Stimulated activated CD4-positive, alpha-beta T cell treated with anti-CD3 and anti-CD28 coated beads, Interleukin-2, amount 100 ng/mL, for 4 hours (primary cell): ENCODE measurements at places on chromosomes 3 and 15.
A peak's percentile ranks its signal among the peaks of the same experiment; 100 is the strongest.

DNA sequence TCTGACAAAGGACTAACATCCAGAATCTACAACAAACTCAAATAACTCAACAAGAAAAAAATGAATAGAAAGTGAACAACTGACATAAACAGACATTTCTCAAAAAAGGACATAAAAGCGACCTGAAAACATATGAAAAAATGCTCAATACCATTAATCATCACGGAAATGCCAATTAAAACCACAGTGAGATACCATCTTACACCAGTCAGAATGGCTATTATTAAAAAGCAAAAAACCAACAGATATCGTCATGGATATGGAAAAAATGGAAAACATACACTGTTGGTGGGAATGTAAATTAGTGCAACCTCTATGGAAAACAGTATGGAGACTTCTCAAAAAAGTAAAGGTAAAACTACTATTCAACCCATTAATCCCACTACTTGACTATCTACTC, 53.3 kb downstream of the ZNF385D start:
- DNase-seq: no peak

DNA sequence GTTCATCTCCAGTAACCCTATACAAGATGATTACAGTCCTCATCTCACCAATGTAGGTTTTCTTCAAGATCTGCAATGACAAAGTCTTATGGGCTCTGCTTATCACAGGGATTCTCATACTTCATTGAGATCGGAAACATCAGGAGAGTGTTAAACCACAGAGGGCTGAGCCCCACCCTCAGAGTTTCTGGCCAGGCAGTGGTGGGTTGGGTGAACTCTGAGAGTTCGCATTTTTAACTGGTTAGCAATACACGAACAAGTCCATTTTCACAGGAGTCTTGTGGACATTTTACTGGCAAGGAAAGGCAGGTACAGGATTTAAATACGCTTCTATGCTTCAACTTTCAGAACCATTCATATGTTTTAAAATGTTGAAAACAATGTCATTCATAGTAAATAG, 366.7 kb upstream of the ROBO2 start:
- DNase-seq: no peak

DNA sequence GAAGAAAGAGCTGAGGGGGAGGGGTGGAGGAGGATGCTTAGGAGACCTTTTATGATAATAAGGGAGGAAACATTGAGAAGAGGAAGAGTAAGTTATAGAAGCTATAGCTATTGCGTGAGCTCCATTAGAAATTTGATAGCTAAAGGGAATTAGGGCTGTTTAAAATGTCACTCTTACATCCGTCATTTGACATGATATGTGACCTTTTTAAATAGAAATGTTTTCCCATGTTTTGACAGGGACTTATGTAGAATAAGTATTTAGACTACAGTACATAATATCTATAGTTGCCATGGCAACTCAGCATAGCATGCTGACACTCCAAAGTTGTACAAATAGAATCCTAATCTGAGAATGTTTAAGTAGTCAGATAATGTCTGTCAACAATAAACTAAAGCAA, 19.2 kb downstream of the RAD51 start:
- DNase-seq: no peak

- DNase-seq: no peak
Observed at GRCh38 chr15:72856549-72857040, 73.0 kb upstream of the ADPGK start.

DNA sequence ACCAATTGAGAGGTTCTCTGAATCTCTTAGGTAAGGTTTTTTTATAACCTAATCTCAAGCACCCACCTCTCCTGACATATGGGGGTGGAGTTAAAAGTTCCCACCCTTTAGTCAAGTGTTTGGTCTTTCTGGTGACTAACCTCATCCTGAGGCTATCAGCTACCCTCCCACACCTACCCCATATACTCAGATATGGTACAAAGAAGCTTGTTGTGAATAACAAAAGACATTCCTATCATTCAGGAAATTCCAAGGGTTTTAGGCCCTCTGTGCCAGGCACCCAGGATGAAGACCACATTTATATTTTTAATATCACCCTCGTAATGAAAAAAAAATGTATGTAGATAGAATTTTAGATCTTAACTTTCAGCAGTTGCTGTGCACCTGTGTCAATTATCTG, 9.0 kb downstream of the CHMP2B start:
- no peak for DNase-seq

DNA sequence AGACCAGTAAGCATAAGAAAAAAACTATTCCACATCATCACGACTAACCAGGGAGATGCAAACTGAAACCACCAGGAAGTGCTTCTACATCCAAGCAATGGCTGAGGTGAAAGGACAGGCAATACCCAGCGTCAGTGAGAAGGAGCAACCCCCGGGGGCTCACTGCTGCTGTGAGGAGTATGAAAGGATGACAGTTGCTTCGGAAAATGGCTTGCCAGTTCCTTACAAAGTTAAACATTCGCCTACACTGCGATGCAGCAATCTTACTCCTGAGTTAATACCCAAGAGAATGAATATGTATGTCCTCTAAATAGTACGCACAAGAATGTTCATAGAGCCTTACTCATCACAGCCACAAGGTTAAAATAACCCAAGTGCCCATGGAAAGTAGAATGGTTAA, 13.3 kb upstream of the PLXNA1 start:
- DNase-seq: no peak

- no peak for DNase-seq
Observed at GRCh38 chr3:102092617-102093466, 243.5 kb downstream of the NFKBIZ start.

GRCh38 chr15:77629070-77630030, 3.4 kb downstream of the LINGO1 start:
- DNase-seq: no peak

- DNase-seq: no peak
Observed at GRCh38 chr15:101521069-101521468, 31.6 kb upstream of the PCSK6 start.

GRCh38 chr3:106276755-106277612, 408.2 kb upstream of the CBLB start:
- no peak for DNase-seq

GRCh38 chr15:51647128-51647562, 24.6 kb upstream of the DMXL2 start:
- DNase-seq: no peak

GRCh38 chr3:130725746-130726145, 20.9 kb downstream of the PIK3R4 start:
- no peak for DNase-seq

GRCh38 chr3:42547401-42547945, 34.3 kb downstream of the SEC22C start:
- DNase-seq: peak; percentile 42

GRCh38 chr3:189108735-189109134, 63.0 kb upstream of the TPRG1 start:
- no peak for DNase-seq

GRCh38 chr3:112303764-112304325, 9.8 kb upstream of the SLC9C1 start:
- no peak for DNase-seq

DNA sequence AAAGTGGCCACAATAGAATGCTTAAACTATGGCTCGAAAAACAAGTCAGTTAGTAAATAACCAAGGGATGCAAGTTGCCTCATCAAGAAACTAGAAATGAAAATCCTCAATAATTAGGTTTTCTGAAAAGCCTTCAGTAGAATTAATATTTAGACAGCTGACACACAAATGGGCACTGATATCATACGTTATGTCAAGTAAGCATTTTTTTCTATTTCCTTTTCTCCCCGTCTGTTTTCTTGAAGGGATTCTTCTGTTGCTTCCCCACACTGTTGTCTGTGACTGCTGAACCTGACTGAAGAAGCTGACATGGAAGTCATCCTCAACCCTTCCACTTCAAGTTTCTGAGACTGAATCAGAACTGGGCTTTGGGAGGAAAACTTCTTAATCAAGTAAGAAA, 151.8 kb upstream of the CADM2 start:
- no peak for DNase-seq

DNA sequence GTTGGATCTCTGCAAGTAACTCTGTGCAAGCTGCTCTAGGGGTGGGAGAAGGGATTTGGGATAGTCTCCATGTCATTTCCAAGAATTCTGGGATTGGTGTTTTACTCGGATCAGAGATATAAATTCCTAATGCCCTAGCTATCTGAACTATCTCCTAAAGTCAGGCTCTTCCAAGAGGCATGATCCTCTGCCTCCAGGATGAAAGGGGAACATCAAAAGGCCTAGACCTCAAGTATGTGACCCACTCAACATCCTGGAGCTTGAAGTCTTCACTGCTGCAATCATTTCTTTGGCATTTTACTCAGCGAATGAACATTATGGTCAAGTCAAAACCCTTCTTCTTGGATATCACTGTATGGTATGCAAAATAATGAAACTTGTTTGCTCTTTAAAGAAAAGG, 104.5 kb downstream of the CEMIP start:
- no peak for DNase-seq

GRCh38 chr3:141661229-141662196, 76.6 kb upstream of the RNF7 start:
- DNase-seq: no peak

- DNase-seq: no peak
Observed at GRCh38 chr3:183378008-183378407, 50.4 kb downstream of the MCF2L2 start.

DNA sequence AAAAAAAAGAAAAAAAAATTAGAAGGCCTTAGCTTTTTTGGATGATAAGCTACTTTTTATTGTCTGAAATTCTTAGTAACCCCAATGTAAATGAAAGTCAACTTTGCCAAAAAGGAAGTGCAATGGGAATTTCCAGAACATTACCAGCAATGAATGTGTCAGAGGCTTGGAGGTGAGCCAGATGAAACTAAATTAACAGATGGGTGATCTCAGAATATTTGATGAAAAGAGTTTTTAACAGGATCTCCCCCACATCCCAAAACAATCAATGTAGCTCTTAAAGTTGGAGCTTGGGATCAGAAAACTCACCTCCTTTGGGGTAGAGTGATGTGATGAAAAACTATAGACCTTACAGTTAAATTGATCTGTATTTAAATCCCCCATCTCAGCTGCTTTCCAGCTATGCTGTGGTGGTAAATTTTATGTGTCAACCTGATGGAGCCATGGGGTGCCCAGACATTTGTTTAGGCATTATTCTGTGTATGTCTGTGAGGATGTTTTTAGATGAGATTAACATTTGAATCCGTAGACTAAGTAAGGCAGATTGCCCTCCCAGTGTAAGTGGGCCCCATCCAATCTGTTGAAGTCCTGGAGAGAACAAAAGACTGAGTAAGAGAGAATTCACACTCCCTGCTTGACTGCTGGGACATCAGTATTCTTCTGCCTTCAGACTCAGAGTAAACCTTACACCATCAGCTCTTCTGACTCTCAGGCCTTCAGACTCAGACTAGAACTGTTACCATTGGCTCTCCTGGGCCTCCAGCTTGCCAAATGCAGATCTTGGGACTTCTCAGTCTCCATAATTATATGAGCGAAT, 84.3 kb upstream of the TNFSF10 start:
- DNase-seq: no peak

- no peak for DNase-seq
Observed at GRCh38 chr15:34853001-34853758, 57.8 kb upstream of the ACTC1 start.

DNA sequence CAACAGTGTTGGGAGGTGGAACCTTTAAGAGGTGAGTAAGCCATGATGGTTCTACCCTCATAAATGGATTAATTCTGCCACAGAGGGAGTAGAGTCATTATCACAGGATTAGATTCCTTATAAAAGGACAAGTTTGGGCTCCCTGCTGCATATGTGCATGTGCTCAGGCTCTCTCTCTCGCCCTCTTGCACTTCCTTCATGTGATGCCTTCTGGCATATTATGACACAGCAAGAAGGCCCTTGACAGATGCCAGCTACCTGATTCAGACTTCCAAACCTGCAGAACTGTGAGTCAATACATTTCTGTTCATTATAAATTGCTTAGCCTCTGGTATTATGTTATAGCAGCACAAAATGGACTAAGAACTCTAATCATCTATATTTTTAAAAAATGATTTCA, 205.3 kb downstream of the CTNNB1 start:
- DNase-seq: no peak

DNA sequence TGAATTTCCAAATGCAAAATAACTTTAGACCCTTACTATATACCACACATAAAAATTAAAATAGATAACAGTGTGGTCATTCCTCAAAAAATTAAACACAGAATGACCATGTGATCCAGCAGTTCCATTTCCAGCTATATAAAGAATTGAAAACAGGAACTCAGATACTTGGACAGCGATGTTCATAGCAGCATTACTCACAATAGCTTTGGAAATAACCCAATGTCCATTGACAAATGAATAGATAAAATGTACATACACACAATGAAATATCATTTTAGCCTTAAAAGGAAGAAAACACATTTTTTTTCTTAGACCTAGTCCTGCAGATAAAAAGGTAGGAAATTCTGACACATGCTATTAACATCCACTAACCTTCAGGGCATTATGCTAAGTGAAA, 26.7 kb downstream of the RAD51 start:
- no peak for DNase-seq

- DNase-seq: no peak
Observed at GRCh38 chr3:194056731-194057415, 79.1 kb upstream of the HES1 start.

GRCh38 chr15:61989667-61990066, 70.6 kb downstream of the VPS13C start:
- DNase-seq: no peak

DNA sequence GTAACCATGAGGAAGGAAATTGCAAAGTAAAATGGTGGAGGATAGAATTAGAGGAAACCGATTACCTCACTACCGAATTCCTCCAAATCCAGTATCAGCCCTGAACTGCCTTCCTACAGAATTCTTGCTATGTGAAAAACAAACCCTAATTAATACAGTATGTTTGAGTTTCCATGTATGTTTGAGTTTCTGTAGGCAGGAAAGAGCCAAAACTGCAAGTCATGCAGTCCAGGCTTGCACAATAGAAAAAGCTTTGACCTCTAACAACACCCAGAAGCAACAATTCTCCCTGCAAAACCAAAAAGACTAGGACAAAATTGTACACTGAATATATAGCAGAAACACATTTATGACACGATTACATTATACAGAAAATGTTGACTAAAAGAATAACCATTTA, 614.8 kb downstream of the DIPK2A start:
- no peak for DNase-seq

GRCh38 chr3:57980416-57980815, 27.8 kb upstream of the FLNB start:
- DNase-seq: no peak

GRCh38 chr15:98778263-98778959, 130.1 kb downstream of the IGF1R start:
- no peak for DNase-seq
